ENCODE measurements at places on chromosomes 4 and X.

GRCh38 chrX:148976571-148977400 lies 476.4 kb downstream of the AFF2 start:
- no peak for DNase-seq

DNA sequence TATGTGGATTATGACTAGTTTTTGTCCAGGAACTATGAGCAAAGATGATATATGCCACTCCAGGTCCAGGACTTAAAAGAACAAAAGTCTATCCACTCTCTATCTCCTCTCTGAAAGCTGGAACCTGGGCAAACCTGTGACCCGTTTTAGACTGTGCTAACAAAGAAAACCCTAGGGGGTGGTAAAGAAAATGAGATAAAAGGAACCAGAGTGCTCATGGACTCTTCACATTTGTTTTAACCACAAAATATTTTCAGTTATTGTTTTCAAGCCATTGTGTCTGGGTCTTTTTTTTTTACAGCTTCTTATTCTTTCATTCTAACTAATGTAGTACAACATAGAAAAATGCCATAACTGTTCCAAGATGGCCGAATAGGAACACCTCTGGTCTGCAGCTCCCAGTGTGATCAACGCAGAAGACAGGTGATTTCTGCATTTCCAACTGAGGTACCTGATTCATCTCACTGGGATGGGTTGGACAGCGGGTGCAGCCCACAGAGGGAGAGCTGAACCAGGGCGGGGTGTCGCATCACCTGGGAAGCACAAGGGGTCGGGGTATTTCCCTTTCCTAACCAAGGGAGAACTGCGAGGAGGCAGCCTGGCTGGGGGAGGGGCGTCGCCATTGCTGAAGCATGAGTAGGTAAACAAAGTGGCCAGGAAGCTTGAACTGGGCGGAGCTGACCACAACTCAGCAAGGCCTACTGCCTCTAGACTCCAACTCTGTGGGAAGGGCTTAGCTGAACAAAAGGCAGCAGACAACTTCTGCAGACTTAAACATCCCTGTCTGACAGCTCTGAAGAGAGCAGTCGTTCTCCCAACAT lies 45.1 kb downstream of the CHM start:
- no peak for DNase-seq

GRCh38 chrX:20857746-20858145 lies 516.5 kb upstream of the CNKSR2 start:
- no peak for DNase-seq

GRCh38 chr4:101774807-101775206 lies 15.7 kb upstream of the BANK1 start:
- DNase-seq = no peak

- no peak for DNase-seq
Observed at GRCh38 chr4:86247906-86248305, 111.9 kb downstream of the MAPK10 start.

- no peak for DNase-seq
Observed at GRCh38 chr4:64250061-64250460, 159.2 kb downstream of the TECRL start.

GRCh38 chr4:61373901-61374440 lies 173.8 kb downstream of the ADGRL3 start:
- DNase-seq = no peak

Data from T1000 (cell line).